ENCODE measurements at places on chromosomes 7 and 10.

DNA sequence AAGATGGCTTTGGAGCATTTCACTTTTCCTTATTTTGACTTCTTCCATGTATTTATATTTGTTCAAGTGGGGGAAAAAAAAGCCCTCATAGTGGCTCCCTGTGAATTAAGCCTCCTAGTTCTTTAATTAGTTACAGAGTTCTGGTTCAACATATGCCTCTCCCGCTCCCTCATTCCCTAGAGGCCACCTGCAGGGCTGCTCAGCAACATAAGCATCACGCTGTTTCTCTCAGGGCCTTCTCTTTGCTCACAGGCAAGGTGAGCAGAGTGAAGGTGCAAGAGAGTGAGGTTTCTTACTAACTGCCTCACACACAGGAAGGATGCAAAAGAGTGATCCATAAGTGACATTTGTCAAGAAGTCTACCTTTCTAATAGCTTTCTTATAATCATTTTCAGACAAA, 196.7 kb downstream of the SEMA3E start:
- DNase-seq, result no peak

- DNase-seq, result no peak
Observed at GRCh38 chr7:33261585-33261984, 132.2 kb downstream of the BBS9 start.

- no peak for DNase-seq
Observed at GRCh38 chr7:28836716-28837115, 121.4 kb downstream of the TRIL start.

GRCh38 chr7:26042237-26042636, 109.8 kb upstream of the NFE2L3 start:
- no peak for DNase-seq

- no peak for DNase-seq
Observed at GRCh38 chr7:155880721-155881120, 68.5 kb upstream of the SHH start.

- DNase-seq, result no peak
Observed at GRCh38 chr7:134712196-134712595, 65.5 kb downstream of the BPGM start.

- no peak for DNase-seq
Observed at GRCh38 chr7:27634671-27635493, 27.8 kb downstream of the HIBADH start.

DNA sequence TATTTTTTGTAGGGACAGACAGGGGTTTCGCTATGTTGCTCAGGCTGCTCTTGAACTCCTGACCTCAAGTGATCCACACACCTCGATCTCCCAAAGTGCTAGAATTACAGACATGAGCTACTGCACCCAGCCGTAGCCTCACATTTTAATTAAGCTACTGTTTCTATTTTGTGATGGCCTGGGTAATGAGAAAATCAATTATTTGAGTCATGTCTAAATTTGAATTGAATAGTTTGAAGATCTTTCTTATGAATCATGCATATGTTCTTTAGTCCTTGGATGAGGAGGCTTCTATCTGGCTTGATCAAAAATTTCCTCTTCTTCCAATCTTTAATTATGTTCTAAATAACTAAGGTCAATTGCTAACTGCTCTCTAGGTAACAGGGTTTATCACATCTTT, 175.0 kb downstream of the REEP3 start:
- no peak for DNase-seq

GRCh38 chr7:97272237-97272975, 154.9 kb downstream of the SDHAF3 start:
- no peak for DNase-seq

DNA sequence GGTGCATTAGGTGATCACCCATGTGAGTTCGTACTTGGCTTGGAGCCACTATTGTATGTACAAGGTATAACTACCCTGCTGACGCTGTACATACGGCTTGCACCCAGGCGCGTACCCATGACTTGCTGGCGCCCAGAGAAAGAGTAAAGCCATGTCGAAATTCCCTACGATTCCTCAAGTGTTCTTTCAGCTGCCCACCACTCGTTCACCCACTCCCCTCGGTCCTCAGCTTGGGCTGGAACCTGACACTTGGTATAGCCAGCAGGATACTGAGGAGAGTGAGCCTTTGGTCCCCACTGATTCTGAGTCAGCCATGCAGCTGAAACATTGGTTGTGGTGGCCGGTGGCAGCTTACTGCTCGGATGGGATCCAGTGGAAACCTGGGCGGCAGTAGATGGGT, 241.5 kb downstream of the CACNA2D1 start:
- no peak for DNase-seq

DNA sequence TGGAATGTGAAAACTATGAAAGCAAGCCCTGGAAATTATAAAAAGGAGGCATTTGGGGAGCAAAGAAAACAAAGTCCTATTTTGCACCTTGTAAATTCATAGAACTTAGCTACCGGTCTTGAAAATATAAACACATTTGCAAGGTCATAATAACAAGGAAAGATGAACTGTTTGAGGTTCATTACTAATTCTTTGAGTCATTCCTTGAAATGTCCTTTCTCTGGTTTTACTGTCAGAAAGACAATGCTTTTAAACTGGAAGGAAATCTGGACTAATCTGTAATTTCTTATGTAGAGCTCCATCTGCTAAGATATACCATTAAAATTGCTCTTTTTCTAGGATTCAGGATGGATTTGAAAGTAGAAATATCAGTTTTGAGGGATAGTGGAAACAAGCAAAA, 1.4 kb downstream of the ERLIN1 start:
- DNase-seq, result no peak

DNA sequence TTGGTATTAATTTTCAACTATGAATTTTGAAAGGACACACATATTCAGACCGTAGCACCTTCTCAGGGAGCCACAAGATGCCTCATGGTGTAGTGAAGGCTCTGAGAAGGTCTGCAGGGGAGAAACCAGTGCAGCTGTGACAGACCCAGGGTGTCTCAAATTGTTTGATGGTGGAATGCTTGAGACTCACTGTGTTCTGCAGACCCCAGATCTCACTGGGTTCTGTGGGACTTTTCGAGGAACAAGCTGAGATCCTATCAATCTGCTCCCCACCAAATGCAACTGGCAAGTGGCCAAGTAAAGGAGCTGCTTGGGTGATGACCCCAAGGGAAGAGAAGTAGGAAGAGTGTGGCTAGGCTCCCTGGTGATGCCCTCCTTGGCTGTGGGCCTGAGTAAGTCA, 130.5 kb upstream of the UNC5B start:
- no peak for DNase-seq

DNA sequence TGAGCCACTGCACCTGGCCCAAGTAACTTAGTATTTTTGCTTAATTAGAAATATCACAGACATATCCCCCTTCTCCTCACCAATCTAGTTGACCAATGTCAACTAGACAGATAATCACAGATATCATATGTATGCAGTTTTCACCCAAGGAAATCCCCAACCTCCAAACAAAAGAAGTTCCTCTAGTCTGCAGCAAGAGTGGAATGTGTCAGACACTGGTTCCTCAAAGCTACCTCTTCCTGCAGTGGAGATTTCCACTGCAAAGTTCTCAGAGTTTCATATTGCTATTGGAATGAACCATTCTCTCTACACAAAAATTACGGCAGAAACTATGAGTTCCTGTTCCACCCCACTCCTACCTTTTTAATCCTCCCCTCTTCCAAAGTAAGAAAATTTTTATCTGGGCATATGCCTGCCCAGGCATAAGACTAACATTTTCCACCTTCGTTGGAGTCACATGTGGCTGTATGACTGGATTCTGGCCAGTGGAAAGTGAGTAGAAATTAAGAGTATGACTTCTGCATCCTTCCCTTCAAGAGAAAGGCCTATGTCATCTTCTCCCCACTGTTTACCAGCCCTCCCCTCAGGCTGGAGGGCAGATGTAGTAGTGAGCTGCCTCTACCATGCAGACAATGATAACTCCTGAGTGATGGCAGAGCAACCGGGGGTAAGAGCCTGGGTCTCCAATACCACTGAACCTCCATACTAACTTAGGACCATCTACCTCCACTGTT, 103.0 kb downstream of the MYOF start:
- no peak for DNase-seq

DNA sequence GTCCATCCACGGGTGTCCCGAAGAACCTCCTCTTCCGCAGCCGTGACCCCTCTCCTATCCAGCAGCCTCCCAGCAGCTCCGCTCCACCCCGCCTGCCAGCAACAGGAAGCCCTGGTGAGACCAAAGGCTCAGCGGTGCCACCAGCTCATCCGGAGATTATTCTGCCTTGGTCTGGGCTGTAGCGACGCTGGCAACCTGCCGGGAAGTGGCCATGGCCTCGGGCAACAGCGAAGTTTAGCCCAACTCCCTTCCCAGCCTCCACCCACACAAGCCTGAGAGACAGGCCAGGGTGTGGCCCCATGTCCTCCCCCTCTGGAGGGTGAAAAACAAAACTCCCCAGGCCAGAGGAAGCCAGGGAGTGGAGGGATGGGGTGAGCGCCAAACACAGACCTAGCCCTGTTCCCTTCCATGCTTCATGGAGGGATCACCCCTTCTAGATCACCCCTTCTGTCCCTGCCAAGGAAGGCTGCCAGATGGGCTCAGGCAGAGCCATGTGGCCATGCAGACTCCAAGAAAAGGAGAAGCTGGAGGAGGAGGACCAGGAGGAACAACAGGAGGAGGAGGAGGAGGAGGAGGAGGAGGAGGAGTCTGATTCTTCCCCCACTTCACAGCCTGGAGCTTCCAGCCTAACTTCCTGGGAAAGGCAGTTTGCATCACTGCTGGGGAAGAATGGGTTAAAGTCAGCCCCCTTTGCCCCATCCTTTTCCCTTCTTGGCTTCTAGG, 918 bp downstream of the CALHM2 start:
- DNase-seq, result peak; percentile 26

- no peak for DNase-seq
Observed at GRCh38 chr7:105689067-105689819, 108.0 kb upstream of the EFCAB10 start.
